ENCODE measurements at places on chromosomes 7 and 10.

DNA sequence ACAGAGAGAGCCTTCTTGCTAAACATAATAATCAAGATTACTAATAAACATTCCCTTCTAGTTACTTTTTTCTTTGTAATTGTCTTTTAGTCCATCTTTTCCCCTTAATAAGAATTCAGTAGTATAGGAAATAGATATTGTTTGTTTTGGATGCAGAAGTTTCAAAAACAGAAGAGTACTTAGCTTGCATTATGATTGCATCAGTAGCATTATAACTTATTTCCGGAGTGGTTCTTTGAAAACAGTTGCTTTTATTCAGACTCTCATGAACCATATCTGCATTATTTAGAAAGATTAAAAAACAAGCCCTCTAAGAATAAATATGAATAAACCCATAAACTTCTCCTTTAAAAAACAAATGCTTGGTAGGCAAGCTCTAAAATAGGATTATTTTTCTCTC lies 34.0 kb upstream of the DKK1 start:
- no peaks in the 10 kb centered on the region for H3K27me3 ChIP-seq
- no peak overlapping the region for H3K27ac ChIP-seq
- no peaks in the 10 kb centered on the region for H3K36me3 ChIP-seq
- no peak for DNase-seq
- no peak overlapping the region for H3K4me3 ChIP-seq

DNA sequence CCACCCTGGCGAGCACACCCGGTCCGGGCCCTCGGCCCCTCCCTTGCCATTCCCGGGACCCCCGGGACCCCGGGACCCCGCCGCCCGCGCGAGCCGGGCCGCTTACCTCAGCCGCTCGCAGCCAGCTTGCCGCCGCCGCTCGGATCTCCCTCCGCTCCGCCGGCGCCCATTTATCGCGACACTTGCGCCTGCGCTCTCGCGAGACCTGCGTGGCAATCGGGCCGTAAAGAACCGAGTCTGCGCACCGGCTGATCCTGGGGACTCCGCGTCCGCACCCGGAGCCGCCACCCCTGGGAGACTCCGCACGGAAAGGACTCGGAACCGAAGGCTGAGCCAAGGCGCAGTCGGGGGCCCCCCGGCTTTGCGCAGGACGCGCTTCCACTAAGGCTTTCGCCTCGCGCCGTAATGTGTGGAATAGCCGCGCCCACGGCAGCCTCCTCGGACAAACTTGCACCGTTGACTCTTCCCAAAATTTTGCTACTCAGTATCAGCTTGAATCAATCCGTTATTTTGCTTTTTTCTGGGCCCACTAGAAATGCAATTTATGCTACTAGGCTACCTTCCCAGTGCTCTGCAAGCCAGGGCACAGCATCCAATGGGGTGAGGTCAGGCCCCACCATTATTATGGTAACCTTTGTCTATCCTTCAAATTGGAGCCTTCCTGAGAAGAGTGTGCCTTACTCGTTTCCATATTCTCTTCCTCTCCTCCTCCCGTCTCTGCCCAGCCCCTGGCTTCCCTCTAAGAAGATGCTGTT lies at the start of gene MAD1L1:
Gene MAD1L1, minus strand, starts transcription at position 180 of the 755 bp plus-strand sequence. CDS start 2,812 bp downstream, outside the sequence.
- H3K4me1 ChIP-seq = peaks cover 19% of the 10 kb centered on the region
- DNase-seq = peak; percentile 96
- H3K27me3 ChIP-seq = no peaks in the 10 kb centered on the region
- peaks cover 33% of the 10 kb centered on the region for H3K36me3 ChIP-seq
- H3K27ac ChIP-seq = peak within 1 kb of the TSS; percentile 85

GRCh38 chr10:84225427-84226173 lies at the start of gene LRIT2:
TSS of gene LRIT2 (minus strand) at chr10:84225544. CDS start at chr10:84225520, 24 bp downstream.
- no peaks in the 10 kb centered on the region for H3K27me3 ChIP-seq
- no peaks in the 10 kb centered on the region for H3K4me1 ChIP-seq
- H3K27ac ChIP-seq = no peak within 1 kb of the TSS
- no peak for DNase-seq

DNA sequence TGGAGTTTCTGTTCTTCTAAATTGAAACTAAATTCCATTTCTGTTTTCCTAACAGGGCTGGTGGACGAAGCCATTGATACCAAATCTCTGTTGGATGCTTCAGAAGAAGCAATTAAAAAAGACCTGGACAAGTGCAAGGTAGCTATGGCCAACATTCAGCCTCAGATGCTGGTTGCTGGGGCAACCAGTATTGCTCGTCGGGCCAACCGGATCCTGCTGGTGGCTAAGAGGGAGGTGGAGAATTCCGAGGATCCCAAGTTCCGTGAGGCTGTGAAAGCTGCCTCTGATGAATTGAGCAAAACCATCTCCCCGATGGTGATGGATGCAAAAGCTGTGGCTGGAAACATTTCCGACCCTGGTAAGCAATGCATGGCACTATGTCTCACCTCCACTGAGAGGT lies 45.6 kb downstream of the AP3M1 start:
- no peaks in the 10 kb centered on the region for H3K27me3 ChIP-seq
- peaks cover 84% of the 10 kb centered on the region for H3K36me3 ChIP-seq
- no peak overlapping the region for H3K27ac ChIP-seq
- H3K4me1 ChIP-seq = no peaks in the 10 kb centered on the region
- no peak for DNase-seq
